T-helper 1 cell (primary cell): ENCODE measurements at places on chromosomes 1 and 21.

DNA sequence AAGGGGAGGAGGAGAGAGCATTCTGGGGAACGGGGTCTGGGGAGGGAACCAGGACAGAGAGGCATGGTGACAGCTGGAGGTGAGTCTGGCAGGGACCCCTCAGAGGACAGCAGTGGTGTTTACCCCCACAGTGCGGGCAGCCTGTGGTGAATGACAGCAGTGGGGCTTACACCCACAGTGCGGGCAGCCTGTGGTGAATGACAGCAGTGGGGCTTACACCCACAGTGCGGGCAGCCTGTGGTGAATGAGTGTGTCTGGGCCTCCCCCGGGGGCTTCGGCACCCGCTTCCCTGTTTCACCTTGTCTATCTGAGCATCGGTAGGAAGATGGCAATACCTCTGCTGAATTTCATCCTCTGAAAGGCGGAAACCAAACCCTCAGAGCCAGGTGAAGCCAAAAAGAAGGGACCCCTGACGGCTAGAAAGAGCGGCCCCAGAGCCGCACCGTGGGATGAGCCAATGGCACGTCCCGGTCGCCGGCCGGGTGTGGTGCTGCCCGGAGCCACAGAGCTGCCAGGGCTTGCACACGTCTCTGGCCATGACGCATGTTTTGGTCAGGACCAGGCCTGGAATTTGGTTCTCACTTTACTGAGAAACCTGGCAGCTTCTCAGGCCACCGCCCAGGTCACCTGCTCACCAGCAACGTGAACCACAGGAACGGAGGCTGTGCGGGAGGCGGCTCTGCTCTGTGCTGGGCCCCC lies 54.1 kb downstream of the SIK1 start:
- peak; percentile 1 for DNase-seq

- no peak for DNase-seq
Observed at GRCh38 chr1:117681093-117681900, 75.4 kb downstream of the TENT5C start.

DNA sequence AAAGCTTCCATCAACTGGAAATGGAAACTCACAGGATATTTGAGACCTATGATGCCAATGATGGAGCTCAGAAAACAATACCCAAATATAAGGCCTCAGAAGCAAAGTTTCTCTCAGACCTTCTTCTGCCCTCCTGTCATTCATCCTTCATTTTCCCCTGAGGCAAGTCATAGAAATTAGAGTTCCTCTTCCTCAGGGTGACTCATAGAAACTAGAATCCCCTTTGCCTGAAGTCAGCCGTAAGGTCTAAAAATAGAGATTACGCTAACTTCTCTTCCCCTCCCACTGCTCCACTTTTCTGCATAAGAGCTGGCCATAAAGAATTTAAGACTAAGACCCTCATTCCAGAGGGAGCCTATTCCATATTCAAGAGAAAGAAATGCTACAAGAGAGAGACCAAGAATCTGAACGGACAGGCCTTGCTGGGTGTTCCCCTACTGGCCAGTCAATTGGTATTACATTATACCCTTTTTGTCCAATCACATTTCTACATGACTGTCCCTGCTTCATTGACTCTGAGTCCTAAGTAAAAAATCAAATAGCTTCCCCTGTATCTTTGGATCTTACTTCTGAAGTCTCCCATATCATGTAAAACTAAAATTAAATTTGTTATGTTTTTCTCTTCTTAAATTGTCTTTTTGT lies 994.9 kb downstream of the ADGRL2 start:
- DNase-seq = no peak

- no peak for DNase-seq
Observed at GRCh38 chr1:211480941-211481545, 10.9 kb downstream of the RD3 start.

- no peak for DNase-seq
Observed at GRCh38 chr1:94876362-94876761, 50.5 kb downstream of the CNN3 start.

DNA sequence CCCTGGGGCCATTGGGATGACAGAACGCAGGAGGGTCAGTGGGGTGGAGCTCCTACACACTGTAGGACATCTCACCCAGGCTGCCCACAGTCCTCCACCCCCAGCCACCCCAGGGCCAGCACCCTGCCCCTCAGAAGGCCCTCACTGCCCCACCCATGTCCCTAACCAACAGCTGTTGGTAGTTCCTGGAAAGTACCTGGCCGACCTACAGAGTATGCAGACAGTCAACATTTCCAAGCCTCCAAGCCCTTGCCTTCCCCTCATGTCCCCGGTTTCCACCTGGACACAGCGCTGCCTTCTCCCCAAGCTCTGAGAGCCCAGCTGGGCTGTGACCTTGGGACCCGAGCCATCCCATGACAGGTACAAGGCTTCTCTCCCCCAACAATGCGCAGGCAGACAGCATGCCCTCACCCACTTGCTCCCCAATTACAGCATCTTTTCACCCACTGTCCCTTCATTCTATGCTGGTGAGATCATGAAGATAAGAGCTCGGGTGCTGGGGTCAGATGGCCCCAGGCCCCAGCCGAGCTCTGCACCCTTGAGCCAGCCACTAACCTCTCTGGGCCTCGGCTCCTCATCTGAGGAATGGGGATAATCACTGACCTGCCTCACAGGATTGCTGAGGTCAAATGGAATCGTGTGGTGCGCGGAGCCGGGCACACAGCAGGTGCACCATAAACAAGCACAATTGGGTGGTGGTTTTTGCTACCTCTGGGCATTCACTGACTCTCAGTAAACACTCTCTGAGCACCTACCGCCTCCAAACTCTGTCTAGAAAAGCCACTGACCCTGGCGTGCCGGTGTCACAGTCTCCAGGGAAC lies 11.2 kb downstream of the LAPTM5 start:
- no peak for DNase-seq

DNA sequence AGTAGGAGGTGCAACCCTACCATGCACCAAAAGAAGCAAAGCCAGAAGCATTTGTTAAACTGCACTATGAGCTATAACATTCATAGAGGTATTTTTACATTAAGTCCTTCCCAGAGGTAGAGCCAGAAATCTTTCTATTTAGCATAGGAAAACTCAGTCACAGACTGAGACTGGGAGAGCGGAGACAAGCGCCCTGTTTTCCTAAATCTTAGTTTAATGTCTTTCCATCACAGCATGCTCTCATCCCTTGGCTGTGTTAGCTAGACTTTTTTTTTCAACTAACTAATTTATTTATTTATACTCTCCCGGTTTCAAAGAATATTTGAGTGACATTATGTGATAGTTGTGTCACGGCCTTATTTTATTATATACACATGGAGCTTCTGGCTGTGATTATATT lies 304.1 kb downstream of the LMX1A start:
- DNase-seq = no peak

DNA sequence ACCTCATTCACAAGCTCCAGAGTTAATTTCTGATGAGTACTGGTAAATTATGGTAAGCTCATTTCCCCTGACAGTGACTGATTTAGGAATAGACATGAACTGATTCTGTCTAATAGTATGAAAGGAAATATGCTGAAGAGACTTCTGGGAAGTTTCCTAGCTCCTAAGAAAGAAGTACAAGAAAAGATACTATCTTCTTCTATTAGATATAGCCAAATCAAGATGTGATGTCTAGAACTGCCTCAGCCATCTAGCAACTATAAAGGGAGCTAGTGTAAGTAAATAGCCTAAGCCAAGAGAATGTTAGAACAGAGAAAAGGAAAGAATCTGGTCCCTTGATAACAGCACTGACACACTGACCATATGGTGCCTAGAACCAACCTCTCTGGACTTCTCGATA lies 10.7 kb upstream of the PHTF1 start:
- no peak for DNase-seq

- DNase-seq = no peak
Observed at GRCh38 chr1:14997646-14998276, 155.8 kb upstream of the TMEM51 start.

DNA sequence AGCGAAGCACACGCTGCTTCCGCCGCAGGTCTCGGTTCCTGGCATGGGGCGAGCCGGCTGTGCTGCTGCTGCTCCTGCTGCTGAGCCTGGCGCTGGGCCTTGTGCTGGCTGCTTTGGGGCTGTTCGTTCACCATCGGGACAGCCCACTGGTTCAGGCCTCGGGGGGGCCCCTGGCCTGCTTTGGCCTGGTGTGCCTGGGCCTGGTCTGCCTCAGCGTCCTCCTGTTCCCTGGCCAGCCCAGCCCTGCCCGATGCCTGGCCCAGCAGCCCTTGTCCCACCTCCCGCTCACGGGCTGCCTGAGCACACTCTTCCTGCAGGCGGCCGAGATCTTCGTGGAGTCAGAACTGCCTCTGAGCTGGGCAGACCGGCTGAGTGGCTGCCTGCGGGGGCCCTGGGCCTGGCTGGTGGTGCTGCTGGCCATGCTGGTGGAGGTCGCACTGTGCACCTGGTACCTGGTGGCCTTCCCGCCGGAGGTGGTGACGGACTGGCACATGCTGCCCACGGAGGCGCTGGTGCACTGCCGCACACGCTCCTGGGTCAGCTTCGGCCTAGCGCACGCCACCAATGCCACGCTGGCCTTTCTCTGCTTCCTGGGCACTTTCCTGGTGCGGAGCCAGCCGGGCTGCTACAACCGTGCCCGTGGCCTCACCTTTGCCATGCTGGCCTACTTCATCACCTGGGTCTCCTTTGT lies 2.6 kb downstream of the TAS1R3 start:
- no peak for DNase-seq

GRCh38 chr1:230144010-230144614 lies 77.1 kb downstream of the GALNT2 start:
- no peak for DNase-seq

DNA sequence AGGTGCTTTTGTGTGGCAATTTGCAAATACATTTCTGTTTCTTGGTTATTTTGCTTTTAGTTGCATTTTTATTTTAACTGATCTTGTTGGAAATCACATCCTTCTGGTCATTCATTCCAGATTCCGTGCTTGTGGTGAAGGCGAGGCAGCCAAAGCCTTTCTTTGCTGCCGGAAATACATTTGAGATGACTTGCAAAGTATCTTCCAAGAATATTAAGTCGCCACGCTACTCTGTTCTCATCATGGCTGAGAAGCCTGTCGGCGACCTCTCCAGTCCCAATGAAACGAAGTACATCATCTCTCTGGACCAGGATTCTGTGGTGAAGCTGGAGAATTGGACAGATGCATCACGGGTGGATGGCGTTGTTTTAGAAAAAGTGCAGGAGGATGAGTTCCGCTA lies 34.8 kb upstream of the CD101 start:
- DNase-seq = no peak

GRCh38 chr1:95308276-95309030 lies 74.4 kb downstream of the RWDD3 start:
- no peak for DNase-seq

- DNase-seq = no peak
Observed at GRCh38 chr1:193431265-193431977, 245.0 kb upstream of the B3GALT2 start.

DNA sequence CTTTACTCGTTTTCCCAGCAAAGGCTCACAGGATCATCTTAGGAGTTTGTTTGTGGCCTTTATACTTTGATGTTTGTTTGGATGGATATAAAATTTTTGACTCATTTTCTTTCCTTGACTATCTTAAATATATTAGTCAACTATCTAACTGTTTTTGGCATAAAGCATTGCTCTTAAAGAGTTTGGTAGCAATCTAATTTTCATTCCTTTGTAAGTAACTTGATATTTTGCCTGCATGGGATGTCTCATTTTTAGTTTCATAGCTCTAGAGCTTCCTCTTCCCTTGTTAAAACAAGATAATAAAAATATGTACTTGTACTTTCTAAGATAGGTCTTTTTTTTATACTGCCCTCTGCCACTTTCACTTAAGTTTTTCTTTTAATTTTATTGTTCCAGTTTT lies 161.9 kb downstream of the MAGI3 start:
- DNase-seq = no peak

DNA sequence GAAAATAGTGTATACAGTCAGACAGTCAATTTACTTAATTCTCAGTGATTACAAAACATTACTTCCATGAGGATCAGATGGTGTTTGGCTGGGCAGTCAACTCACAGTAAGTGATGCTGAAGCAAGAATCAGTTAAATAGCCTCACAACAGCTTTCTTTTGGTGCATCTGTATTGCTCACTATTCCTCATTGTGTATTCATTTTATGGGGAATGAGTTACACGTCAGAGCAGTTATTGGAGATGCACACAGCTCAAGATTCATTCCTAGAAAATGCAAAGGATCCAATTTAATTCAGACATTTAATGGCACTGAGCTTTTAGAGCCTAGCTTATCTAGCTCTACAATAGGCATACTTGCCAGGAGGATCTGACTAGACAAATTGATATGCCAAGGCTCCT lies 150.6 kb downstream of the HS2ST1 start:
- DNase-seq = no peak

DNA sequence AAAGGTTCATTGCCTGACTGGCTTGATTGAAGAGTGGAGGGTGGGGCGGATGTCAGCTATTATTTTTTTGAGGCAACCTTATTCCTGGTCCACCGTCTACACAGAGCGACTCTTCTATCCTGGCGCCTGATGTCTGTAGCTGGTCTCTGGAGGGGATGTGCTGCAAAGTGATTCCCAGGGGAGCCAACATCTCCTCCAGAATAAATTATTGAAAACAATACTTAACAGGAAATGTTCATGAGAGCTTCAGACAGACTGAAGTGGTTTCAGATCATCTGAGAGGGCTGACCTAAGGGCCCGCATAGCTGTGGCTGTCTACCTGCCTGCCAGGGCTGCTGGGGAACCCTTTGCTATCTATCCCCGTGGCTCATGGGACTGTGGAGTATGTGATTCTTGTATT lies 66.7 kb downstream of the TEX35 start:
- no peak for DNase-seq

DNA sequence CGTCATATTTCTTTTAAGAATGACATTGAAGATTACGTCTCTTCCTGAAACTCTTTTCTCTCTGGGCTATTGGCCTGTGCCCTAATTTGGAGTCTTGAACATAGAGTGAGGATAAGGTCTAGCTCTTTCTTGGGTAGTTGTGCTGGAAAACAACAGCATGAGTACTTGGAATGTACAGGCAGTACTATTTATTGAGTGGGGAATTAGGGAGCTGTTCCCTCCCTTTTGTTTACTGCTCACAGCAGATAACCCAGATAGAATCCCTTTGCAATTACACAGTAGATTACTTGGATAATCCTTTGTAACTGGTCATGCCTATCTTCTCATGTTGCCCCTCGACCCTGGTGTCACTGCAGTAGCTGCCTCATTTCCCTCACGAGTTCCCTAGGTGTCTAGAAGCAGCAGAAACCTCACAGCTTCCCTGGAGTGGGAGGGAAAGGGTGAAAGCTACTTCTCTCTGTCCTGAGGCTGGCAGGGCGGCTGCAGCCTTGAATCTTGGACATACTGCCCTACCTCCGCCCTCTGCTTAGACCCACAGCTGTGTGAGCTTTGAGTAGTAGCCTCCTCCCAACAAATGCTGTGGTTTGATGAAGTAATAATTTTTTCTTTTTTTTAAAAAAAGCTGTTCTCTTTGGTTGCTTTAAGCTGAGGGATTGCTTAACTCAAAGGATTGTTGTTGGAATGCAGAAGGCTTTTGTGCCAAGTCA lies 70.6 kb downstream of the FGGY start:
- DNase-seq = no peak
